Tibial nerve (tissue), 4 donors: ENCODE measurements at places on chromosomes 6 and 20. TPM values are rescaled to one million over a fixed set of nuclear protein-coding genes. Genes with fewer than 3 reads are reported as not detected.

GRCh38 chr6:137051790-137052472 is 7.2 kb upstream of the IL20RA start:
- no peaks in the 10 kb centered on the region for H3K36me3 ChIP-seq
- no peak for DNase-seq
- H3K27ac ChIP-seq = no peak overlapping the region
- H3K4me1 ChIP-seq = no peaks in the 10 kb centered on the region
- no peaks in the 10 kb centered on the region for H3K27me3 ChIP-seq

- no peak overlapping the region for H3K27ac ChIP-seq
- H3K36me3 ChIP-seq = no peaks in the 10 kb centered on the region
- no peak overlapping the region for H3K4me3 ChIP-seq
- no peaks in the 10 kb centered on the region for H3K4me1 ChIP-seq
Measured at GRCh38 chr6:159608961-159609651, 83.9 kb downstream of the SOD2 start.

GRCh38 chr6:101116337-101116736 is 235.2 kb upstream of the ASCC3 start:
- H3K27me3 ChIP-seq = no peaks in the 10 kb centered on the region
- no peaks in the 10 kb centered on the region for H3K36me3 ChIP-seq
- no peak overlapping the region for H3K27ac ChIP-seq
- no peaks in the 10 kb centered on the region for H3K4me1 ChIP-seq

DNA sequence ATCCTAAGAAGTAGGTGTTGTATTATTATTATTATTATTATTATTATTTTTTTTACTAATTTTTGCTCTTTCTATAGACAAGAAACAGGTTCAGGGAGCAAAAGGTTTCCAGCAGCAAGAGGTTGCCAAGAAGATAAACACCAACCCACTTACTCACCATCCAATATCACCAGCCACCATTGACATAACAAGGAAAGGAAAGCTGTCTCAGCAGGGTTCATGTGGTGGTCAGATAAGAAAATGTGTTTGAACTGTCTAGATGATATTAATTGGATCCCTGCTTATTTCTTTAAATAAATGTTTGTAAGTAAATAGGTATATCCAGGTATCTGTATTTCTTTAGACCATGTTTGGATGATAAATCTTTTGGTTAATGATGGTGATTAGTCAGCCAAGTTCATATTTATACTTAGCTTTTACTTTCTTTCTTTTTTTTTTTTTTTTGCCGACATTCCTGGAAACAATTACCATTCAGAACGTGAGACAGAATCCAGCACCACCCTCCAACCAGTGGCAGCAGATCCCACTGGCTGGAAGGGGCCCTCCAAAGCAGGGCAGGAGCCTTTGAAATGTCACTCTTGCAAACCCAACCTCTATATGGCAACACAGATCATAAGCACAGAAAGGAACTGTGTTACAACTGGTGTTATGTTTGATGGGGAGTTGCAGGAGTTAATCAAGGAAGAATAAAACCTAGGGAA is 139.2 kb upstream of the ECI2 start:
- no peaks in the 10 kb centered on the region for H3K36me3 ChIP-seq
- DNase-seq = no peak
- H3K4me3 ChIP-seq = no peak overlapping the region
- no peaks in the 10 kb centered on the region for H3K4me1 ChIP-seq
- H3K27me3 ChIP-seq = no peaks in the 10 kb centered on the region

DNA sequence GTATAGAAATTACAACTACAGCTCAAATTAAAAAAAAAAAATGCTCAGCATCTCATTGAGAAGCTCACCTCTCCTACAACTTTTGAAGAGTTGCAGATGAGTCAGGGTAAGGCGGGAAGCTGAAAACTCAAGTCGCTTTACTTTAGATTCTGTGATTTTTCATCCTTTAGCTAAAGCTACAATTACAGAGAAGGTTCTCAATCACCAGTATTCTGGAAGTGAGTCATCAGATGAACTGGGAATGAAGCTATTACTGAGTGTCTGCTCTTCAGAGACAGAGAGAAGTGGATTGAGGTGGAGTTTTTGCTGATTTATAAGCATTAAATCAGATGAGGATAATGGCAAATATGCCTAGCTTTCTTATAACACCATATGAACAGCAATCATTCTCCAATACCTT is 91.9 kb downstream of the TFAP2A start:
- no peaks in the 10 kb centered on the region for H3K27me3 ChIP-seq
- no peak overlapping the region for H3K4me3 ChIP-seq
- DNase-seq = no peak

DNA sequence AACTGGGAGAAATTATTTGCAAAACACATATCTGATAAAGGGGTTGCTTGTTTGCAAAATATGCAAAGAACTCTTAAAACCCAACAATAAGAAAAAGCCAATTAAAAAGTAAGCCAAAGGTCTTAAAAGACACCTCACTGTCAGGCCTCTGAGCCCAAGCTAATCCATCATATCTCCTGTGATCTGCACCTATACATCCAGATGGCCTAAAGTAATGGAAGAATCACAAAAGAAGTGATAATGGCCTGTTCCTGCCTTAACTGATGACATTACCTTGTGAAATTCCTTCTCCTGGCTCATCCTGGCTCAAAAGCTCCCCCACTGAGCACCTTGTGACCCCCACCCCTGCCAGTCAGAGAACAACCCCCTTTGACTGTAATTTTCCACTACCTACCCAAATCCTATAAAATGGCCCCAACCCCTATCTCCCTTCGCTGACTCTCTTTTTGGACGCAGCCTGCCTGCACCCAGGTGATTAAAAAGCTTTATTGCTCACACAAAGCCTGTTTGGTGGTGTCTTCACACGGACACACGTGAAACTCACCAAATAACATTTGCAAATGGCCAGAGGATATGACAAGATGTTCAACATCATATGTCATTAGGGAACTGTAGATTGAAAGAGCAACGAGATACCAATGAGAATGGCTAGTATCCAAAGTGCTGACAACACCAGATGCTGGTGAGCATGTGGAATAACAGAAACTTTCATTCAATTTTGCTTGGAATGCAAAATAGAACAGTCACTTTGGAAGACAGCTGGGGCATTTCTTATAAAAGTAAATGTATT is 565.0 kb upstream of the ADGRB3 start:
- H3K36me3 ChIP-seq = no peaks in the 10 kb centered on the region
- H3K27ac ChIP-seq = no peak overlapping the region
- no peak overlapping the region for H3K4me3 ChIP-seq

GRCh38 chr20:48846516-48847492 is 19.0 kb upstream of the PREX1 start:
- no peaks in the 10 kb centered on the region for H3K36me3 ChIP-seq
- H3K4me3 ChIP-seq = no peak overlapping the region
- H3K4me1 ChIP-seq = no peaks in the 10 kb centered on the region
- DNase-seq = no peak

DNA sequence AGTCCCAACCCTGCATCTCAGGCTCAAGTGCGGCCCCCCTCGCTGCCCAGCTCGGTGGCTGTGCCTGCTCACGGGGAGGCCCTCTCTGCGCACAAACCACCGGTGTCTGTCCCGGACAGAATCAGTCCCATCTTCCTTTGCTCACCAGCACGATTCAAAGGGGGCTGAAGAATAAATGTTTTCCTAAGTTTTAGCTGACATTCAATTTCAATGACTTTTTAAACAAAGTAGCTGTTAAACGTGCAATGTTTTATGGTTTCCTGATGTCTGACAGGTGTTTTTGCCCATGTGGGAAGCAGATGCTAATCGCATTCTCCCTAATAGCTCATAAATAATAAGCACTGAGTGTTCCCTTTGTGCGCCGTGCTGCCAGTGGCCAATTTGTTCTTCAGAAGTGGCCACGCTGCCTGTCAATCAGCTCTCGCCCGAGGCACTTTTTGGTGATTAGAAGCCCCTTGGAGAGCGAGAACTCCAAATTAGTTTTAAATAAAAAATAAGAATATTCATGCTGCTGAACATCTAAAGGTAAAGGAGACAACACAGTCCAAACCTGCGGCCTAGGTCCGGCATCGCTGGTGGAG is 26.3 kb downstream of the BHLHE23 start:
- no peak for DNase-seq
- no peaks in the 10 kb centered on the region for H3K36me3 ChIP-seq
- no peaks in the 10 kb centered on the region for H3K4me1 ChIP-seq
- H3K4me3 ChIP-seq = no peak overlapping the region

DNA sequence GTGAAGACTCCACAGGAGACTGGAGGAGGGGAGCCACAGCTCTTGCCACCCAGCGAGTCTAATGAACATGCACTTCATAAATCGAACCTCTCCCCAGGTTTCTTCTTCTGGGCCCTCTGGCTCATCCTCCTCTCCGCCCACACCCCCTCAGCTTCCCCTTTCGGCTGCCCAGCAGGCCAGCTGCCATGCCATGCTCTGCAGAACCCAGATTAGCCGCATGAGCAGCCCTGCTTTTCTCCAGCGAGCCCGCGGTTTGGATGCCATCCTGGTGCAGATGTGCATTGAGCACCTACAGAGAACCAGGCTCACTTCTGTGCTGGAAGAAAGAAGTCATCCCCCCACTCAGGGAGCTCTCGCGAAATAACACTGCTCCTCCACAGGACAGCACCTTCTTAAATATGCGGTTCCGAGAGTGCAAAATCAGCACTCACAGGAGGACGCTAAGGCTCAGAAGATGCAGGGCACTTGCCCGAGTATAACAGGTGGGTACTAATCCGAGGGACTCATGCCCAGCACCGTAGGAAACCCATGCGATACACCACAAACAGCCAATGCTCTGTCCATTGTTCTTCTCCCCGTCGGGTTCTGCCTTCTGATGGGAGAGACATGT is 143.0 kb upstream of the THBS2 start:
- no peaks in the 10 kb centered on the region for H3K36me3 ChIP-seq
- no peak for DNase-seq
- H3K27me3 ChIP-seq = no peaks in the 10 kb centered on the region
- no peak overlapping the region for H3K4me3 ChIP-seq
- no peaks in the 10 kb centered on the region for H3K4me1 ChIP-seq

- no peak overlapping the region for H3K27ac ChIP-seq
- H3K4me3 ChIP-seq = no peak overlapping the region
- H3K27me3 ChIP-seq = no peaks in the 10 kb centered on the region
- DNase-seq = no peak
- H3K4me1 ChIP-seq = no peaks in the 10 kb centered on the region
Measured at GRCh38 chr6:55812509-55812908, 62.9 kb downstream of the BMP5 start.

RAET1G gene
- total RNA-seq = not detected

DNA sequence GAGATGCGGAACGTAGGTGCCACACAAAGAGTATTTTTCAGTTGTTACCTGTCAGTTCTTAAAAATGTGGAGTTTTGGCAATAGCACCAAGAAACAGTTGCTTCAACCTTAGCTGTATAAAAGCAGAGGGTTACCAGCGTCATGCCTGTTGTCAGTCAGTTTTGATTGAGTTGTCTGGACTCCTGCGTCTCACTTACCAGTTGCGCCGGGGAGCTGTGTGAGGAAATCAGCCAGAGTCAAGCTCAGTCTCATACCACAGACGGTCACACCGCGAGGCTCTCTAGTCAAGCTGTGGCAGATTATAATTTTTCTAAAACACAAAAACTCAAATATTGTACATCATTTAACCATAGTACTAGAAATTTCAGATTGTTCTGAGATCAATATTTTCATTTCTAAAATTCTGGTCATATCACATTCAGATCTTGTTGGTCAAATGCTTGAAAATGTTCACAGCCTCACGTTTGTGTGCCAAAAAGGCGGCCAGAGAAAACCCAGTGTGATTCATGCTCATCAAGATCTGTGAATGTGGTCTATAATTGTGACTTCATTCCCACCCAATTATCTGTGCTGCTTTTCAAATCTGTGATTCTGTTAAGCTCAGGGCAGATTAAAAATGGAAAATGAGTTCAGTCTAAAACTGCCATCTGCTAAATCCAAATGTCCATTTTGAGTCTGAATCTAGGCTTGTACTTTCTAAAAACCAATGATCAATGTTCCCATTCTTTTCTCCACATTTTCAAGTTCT is 37.5 kb downstream of the SASH1 start:
- peaks cover 38% of the 10 kb centered on the region for H3K4me1 ChIP-seq
- no peak for DNase-seq
- no peaks in the 10 kb centered on the region for H3K27me3 ChIP-seq
- no peak overlapping the region for H3K4me3 ChIP-seq
- no peaks in the 10 kb centered on the region for H3K36me3 ChIP-seq

CLIC1 gene
- total RNA-seq = 231 TPM

SCRT2 gene
- not detected for total RNA-seq

SNX14 gene
- 50.8 TPM for total RNA-seq

GRCh38 chr6:106439459-106439858 is 78.9 kb downstream of the CRYBG1 start:
- H3K36me3 ChIP-seq = no peaks in the 10 kb centered on the region
- H3K4me3 ChIP-seq = no peak overlapping the region
- peaks cover 6% of the 10 kb centered on the region for H3K27me3 ChIP-seq

GRCh38 chr6:40391086-40391485 is 196.1 kb downstream of the LRFN2 start:
- no peak overlapping the region for H3K27ac ChIP-seq
- no peaks in the 10 kb centered on the region for H3K27me3 ChIP-seq
- no peak for DNase-seq
- no peak overlapping the region for H3K4me3 ChIP-seq
- H3K4me1 ChIP-seq = no peaks in the 10 kb centered on the region

BICRAL gene
- 23.9 TPM for total RNA-seq

GRCh38 chr6:34990971-34991560 is 102.0 kb downstream of the ANKS1A start:
- no peaks in the 10 kb centered on the region for H3K27me3 ChIP-seq
- H3K27ac ChIP-seq = peak overlapping the region; percentile 2
- no peak overlapping the region for H3K4me3 ChIP-seq
- no peak for DNase-seq
- H3K4me1 ChIP-seq = no peaks in the 10 kb centered on the region

DNA sequence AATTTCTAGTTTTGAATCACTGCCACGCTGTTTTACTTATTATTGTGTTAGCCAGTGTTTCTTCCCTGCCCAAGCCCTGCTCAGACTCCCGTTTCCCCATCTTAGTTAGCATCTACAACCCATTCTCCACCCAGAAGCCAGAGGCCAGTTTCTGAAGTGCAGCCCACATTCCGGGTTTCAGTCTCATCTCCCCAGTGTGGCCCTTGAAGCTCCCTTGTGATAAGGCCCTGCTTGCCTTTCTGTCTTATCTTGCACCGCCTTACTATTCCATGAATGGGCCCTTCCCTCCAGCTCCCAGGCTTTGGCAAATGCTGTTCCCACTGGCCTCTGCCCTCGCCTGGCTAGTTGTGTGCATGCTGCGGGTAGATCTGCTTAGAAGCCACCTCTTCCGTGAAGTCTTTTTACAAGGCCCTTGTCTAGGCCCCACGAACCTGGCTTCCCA is 41.1 kb downstream of the TOX2 start:
- H3K36me3 ChIP-seq = no peaks in the 10 kb centered on the region
- DNase-seq = no peak
- no peaks in the 10 kb centered on the region for H3K27me3 ChIP-seq
- peaks cover 32% of the 10 kb centered on the region for H3K4me1 ChIP-seq
- no peak overlapping the region for H3K4me3 ChIP-seq

OVOL2 gene
- total RNA-seq = not detected

GRCh38 chr6:45892696-45893245 is 122.9 kb downstream of the CLIC5 start:
- H3K36me3 ChIP-seq = no peaks in the 10 kb centered on the region
- H3K27ac ChIP-seq = no peak overlapping the region
- H3K4me3 ChIP-seq = no peak overlapping the region
- H3K4me1 ChIP-seq = peaks cover 3% of the 10 kb centered on the region
- DNase-seq = no peak
